ENCODE measurements at places on chromosomes 12 and 14.

DNA sequence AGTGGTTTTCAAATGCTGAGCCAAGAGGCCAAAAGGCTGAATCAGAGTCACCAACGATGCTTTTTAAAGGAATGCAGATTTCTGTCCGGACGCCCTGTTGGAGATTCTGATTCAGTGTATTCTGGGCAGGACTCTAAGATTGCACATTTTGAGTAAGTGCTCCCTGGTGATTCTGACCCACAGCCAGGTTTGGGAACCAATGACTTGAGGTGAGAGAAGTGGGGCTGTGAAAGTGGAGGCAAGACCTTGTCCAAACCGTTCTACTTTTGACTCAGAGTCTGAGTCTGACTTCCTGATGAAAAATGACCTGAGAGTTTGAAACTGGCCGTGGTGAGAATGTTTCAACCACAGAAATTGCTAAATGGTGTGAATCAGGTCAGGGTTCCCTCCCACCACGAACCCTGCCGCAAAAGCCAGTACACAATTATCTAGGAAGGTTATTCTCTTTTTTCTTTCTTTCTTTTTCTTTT, 90.2 kb downstream of the NTN4 start:
- DNase-seq, result peak; percentile 4

GRCh38 chr12:108939594-108939993, 59.7 kb downstream of the DAO start:
- DNase-seq, result no peak

DNA sequence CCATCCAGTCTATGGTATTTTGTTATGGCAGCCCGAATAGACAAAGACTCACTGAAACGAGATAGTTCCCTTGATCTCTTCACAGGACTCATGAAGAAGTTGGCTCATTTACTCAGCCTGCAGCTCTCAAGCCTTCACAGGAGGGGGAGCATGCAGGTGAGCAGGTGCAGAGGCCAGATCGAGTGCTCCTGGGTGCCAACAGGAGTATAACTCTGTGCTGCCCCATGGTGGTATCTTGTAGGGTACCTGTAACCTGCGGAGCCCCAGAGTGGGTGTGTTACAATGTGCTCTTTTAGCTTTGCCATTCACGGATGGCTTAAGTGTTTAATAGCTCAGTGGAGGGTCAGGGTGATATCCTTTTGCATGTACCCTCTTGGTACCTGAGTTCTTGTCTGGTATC, 159.5 kb downstream of the METTL25 start:
- no peak for DNase-seq

DNA sequence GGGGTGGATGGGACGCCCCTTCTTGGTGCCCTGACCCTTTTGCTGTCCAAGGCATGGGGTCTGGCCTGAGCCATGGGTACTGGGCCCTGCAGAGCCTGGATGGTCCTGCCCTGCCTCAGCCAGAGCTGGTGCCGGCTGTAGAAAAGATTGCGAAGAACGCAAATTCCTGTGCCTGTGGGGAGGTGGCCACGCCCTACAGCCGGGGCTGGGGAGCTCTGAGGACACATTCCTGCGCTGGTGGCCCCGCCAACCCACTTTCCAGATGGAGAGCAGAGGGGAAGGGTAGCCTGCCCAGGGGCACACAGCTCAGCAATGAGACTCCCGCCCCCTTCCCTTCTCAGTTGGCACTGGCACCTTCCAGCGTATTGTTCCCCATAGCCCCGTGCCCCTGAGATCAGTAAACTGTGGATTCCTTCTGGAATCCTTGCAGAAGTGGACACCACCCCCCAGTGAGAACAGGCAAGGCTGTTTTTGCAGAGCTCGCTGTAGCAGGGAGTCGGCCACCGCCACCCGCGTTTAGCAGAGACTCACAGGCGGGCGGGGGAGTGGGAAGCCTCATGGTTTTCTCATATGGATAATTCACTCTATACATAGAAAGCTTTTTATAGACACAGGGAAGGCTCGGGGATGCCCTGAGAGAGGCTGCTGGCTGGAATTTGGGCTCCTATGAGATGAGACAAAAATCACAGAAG, 8.6 kb downstream of the INF2 start:
- DNase-seq, result no peak

- DNase-seq, result no peak
Measured at GRCh38 chr14:20811986-20812975, 9.6 kb upstream of the RNASE1 start.

DNA sequence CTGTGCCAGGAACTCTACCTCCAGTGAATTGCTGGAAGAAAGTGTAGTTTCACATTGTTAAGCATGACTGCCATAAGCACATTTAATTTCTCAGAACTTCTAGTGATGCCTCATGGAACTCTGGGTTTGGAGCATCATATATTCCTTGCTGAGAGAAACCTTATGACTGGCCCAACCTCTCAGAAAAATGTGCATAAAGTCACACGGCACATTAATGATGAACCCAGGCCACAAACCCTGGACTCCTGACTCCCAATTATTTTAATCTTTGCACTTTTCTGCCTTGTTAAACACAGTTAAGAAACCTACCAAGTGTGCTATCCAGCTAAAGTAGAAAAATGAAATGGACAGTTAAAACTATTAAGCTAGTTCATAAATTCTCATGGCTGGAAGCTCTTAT, 5.6 kb downstream of the TCP11L2 start:
- no peak for DNase-seq

- no peak for DNase-seq
Measured at GRCh38 chr14:71240171-71240570, 332.9 kb downstream of the PCNX1 start.

DNA sequence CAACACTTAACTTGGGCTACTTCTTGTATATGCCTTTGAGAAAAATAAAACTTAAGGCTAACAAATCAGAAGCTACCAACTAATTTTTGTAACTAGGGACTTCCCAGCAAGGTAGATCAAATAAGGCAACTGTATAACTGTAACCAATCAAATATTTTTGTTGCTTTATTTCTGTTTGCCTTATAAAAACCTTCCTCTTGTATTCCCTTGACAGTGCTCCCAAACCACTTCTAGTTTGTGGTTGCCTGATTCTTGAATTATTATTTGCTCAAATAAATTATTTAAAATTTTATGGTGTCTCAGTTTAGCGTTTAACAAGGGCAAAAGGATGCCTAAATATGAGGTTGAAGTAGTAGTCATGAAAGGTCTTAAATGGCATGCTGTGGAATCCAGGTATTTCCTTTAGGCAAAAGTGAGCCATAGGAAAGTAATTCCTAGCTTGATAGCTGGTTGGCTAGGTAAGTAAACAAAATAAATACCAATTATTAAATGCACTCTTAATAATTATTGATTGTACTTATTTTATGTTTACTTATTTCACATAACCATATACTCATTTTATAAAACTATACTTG, 632.6 kb downstream of the RPL10L start:
- no peak for DNase-seq

DNA sequence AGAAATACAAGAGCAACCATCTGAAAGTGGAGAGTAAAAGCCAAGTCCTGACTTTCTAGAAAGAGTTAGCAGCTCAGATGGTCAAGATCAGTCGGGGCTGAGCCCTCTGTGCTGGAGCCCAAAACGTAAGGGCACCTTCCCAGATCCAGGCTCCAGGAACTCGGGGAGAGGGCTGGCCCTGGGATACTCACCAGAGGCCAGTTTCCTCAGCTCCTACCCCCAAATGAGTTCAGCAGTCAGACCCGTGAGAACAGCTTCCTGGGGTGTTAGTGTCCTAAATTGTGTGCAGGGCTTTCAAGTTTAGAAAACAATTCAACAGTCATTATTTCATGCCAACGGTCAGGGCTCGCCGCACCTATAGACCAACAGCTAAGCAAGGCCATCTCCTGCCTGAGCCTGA, 147.6 kb upstream of the FKBP4 start:
- DNase-seq, result no peak

Measured in stimulated activated effector memory CD8-positive, alpha-beta T cell treated with anti-CD3 and anti-CD28 coated beads, Interleukin-12 subunit alpha, Interleukin-12 subunit beta, amount 100 ng/mL, for 72 hours (primary cell).